ENCODE measurements at places on chromosomes 7 and 10.

- DNase-seq, result no peak
Observed at GRCh38 chr10:11154849-11155498, 137.3 kb downstream of the CELF2 start.

DNA sequence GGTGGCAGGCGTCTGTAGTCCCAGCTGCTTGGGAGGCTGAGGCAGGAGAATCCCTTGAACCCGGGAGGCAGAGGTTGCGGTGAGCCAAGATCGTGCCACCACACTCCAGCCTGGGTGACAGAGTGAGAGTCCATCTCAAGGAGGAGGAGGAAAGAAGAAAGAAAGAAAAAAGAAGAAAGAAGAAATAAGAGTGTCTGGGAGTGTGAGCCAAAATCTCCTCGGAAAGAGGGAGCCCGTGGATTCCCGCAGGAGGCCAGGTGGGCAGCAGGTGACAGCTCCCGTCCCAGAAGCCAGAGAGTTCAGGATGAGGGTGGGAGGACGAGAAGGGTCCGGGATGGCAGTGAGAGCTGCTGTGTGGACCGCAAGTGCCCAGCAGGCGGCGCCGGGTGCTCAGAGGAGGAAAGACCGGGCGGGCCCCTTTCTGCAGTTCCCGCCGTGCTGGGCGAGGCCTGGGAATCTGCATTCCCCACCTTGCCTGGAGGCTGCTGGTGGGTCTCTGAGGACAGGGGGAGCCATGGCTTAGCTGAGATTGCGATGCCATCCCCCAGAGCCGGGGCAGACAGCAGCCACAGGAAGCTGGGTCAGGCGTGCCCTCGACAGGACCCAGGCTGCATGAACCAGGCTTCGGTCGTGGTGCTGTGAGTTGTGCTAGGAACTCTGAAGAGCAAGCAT lies 17.1 kb upstream of the AMZ1 start:
- no peak for DNase-seq

GRCh38 chr10:99234791-99235657 lies 628 bp downstream of the HPSE2 start:
- no peak for DNase-seq

DNA sequence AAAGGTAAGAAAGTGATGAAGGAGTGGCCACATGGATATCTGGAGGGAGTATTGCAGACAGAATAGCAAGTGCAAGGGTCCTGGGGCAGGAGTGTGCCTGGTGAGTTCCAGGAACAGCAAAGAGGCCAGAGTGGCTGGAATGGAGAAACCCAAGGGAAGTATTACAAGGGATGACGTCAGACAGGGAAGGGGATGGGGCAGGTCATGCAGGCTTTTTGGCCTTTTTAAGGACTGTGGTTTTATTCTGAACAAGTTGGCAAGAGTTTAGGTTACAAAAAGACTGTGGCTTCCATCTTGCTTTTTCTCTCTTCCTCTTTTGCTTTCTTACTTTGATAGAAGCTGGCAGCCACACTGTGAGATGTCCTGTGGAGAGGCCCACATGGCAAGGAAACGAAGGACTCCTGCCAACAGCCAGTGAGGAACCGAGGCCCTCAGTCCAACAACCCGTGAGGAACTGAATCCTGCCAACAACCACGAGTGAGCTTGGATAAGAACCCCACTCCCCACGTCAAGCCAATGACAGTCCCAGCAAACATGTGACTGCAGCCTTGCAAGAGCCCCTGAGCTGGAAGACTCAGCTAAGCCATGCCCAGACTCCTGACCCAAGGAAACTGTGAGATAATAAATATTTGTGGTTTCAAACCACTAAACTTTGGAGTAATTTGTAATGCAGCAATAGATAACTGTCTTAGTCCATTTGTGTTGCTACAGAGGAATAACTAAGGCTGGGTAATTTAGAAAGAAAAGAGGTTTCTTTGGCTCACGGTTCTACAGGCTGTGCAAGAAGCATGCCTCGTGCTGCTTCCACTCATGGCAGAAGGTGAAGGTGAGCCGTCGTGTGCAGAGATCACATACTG lies 19.8 kb upstream of the KDM7A start:
- DNase-seq, result peak; percentile 85

GRCh38 chr7:85186083-85186520 lies 754 bp downstream of the SEMA3D start:
- peak; percentile 44 for DNase-seq

GRCh38 chr7:45679516-45679915 lies 105.3 kb downstream of the ADCY1 start:
- DNase-seq, result no peak

GRCh38 chr10:58240531-58240930 lies 27.2 kb downstream of the IPMK start:
- DNase-seq, result no peak

GRCh38 chr7:155963356-155963755 lies 151.1 kb upstream of the SHH start:
- no peak for DNase-seq

DNA sequence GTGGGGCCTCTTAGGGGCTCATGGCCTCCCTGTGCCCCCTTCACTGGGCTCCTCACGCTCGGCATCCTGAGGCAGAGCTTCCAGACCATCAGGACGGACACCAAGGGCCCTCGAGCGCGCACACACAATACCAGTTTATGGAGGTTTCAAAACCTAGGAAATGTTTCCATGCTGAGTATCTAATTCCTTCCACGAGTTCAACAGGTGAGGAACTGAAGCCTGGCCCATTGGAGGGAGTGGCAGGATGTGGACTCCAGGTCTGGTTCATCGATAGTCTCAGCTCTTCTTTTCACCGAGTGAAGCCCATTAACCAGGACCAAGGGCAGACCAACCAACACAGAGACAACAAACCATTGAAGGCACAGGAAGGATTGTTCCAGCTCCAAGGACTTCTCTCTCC lies 336.7 kb upstream of the SHH start:
- DNase-seq, result no peak

GRCh38 chr7:1632916-1633785 lies 36.9 kb upstream of the ELFN1 start:
- no peak for DNase-seq

DNA sequence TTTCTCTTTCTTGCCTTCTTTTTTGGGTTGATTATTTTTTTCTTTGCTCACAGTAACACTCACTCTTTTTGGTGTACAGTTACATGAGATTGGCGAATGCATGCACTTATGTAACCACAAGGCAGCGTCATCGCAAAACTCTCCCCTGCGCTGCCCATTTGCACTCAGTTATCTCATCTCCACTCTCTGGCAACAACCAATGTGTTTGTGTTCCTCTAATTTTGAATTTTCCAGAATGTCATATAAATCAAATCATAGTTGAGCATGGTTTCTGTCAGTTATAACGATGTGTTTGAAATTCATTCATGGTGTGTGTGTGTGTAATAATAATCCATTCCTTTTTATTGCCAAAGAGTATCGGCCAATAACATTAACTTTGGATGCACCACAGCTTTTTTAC lies 23.0 kb upstream of the IGFBP3 start:
- DNase-seq, result no peak

GRCh38 chr7:148433521-148434180 lies 156.9 kb upstream of the C7orf33 start:
- no peak for DNase-seq

All from tibial artery (tissue), 4 donors.